ENCODE measurements at places on chromosomes 1 and 21.

- no peak for DNase-seq
Observed at GRCh38 chr1:101316256-101316655, 79.4 kb downstream of the S1PR1 start.

DNA sequence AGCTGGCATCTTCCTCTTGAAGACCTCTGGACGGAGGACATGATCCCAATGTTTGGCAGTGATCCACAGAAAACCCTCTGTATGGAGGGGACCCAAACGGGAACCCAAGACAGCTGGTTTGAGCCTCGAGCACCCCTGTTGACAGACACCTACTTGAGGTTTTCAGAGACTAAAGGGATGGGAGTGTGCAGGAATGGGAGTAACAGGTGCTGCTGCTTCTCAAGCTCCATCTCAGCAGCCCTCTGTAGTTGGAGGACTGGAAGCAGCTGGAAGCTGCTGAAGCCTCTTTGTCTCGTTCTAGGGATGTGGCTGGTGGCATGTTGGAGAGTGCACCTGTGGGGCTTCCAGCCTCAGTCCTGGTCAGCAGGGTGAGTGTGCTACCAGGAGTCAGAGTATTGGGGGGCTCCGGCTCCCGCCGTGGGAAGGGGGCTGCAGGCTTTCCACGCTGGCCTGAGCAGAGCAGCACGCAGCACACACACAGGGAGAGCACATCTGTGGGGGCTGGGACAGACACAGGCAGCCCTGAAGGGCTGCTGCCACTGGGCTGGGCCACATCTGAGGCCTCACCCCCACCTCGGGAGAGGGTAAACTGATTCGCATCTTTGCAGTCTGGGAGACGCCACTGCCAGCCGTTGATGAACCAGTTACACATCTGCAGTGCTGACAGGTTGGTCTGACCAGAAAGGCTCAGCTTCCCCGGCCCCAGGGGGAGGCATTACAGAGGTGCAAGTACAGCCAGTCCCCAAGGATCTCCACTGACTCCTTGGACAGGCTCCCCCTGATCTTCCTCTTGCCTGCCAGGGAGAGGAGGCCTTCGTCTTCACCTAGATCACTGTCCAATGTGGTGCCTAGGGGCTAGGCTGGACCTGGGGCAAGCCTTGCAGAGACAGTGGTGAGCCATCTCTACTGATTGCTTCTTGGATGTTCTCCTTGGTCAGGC, 56.6 kb downstream of the ADSS2 start:
- DNase-seq, result no peak

DNA sequence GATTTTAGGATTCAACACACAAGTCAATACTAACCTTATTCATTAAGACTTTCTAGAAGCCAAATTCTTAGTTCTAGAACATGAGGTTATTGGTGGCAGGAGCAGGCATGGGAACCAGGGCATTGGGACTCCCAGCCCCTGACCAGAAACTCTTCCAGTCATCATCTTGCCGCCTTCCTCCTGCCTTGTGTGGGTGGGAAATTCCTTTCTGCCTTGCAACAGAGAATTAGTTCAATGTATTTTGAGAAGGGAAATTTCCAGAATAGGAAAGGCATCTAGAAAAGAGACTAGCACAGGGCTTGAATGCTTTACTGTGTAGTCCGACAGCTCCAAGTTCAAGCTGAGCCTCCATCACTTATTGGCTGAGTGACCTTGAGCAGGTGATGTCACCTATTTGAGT, 8.7 kb downstream of the GRHL3 start:
- DNase-seq, result no peak

DNA sequence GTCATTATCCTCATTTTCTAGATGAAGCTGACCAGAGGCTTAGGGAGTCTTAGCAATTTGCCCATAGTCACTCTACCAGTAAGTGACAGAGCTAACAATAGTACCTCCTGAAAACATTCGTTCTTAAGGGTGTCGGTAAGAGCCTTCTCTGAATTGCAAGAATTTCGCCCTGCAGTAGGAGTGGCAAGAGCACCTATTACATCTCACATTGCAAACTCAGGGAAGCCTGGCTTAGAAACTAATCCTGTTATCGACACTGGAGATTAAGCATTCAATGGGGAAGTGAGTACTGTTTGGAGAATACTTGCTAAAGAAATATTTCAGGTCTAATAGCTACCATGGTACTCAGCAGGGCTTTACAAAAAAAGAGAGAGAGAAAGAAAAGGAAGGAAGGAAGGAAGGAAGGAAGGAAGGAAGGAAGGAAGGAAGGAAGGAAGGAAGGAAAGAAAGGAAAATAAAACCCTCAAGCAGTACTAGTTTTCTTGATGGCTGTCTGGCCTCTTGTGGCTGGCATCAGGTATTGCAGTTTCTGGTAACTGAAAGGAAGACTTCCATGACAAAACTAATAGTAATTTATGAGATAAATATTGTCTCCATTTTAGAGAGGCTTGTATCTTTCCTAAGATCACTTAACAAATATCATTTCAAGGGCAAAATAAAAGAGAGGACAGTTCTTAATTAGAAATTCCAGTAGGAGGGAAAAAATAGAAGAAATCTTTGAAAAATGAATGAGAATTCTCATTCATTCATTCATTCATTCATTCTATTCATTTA, 10.4 kb downstream of the C1orf226 start:
- no peak for DNase-seq

DNA sequence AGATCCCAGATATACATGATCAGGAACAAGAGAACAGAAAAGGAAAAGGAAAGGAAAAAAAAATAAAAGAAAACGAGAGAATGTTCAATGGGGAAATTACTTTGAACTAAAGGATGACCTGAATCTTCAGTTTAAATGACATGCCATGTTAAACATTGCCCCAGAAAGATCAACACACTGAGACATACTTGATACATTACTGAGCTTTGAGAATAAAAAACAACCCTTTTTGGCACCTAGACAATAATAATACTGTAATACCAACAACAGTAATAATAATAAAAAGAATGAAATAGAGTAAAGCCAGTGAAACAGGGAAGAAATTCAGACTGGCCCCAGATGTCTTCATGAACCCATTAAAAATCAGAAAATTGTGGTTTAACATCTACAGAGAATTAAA, 44.8 kb downstream of the CLIC6 start:
- DNase-seq, result no peak

GRCh38 chr1:9823943-9824701, at the start of gene CLSTN1:
TSS of gene CLSTN1 (minus strand) at chr1:9823965. CDS start at chr1:9823733, 232 bp downstream.
- peak; percentile 83 for DNase-seq

GRCh38 chr1:93670141-93670540, 11.5 kb downstream of the BCAR3 start:
- DNase-seq, result no peak

DNA sequence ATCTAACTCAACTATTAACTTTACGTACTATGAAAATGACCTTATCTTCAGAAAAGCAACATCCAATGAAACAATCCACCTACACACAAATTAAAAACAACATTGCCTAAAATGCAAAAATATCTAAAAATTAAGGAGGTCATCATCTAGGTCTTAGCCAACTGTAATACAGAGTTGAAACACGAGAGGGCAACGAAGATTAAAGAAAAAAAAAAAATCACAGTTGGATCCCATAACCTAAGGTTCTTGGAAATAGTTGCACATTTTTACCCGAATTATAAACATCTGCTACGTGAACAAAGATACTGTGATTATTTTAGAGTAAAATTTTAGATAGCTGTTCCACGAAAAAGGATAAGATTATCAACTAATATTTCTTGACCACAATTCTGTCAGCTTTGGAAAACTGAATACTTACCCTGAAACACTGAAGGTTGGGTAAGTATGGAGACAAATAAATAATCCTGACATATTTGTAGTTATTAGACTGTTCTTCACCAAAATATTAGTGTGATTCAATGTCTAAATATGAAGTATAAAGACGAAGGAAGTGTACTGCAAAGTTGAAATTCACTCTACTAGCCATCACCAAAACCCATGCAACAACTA, 88.0 kb upstream of the AK4 start:
- no peak for DNase-seq

GRCh38 chr1:178086766-178087165, 7.1 kb upstream of the RASAL2 start:
- DNase-seq, result no peak

- no peak for DNase-seq
Observed at GRCh38 chr1:21175670-21176581, 771 bp downstream of the EIF4G3 start.

DNA sequence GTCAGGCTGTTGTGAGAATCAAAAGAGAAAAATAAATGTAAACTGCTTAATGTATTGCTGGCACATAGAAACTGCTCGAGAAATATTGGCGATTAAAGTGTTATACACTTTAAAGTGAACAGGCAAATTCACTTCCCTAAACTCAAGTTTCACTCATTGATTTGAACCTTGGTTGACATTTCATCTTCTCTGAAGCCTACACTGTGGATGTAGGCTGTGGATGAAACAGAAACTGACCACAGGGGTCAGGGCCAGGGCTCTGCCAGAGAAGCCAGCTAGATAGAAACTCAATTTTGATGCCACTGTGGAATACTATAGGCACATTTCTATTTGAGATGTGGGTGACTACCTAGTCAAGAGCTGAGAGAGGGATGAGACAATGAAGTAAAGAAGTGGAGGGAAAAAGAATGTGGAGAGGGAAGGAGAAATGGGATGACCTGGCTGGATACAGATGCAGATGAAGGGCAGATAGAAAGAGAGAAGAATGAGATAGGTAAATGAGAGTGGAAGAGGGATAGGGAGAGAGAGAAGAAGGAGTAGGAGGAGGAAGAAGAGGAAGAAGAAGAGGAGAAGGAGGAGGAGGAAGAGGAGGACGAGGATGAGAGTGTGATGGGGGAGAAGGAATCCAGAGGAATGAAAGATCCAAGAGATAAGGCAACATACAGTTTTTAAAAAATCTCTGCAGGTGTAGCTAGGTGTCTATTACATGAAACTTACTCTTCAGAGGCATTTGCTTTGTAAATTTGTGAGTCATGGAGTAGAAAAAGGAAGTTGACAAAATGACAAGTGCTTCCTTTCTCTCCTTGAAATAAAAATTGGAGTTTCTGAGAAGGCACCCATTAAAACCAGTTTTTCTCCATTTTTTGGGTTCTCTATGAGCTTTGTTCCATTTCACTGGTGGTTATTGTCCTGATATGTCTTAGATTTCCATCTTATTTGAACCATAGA, 17.4 kb upstream of the CD1D start:
- no peak for DNase-seq

DNA sequence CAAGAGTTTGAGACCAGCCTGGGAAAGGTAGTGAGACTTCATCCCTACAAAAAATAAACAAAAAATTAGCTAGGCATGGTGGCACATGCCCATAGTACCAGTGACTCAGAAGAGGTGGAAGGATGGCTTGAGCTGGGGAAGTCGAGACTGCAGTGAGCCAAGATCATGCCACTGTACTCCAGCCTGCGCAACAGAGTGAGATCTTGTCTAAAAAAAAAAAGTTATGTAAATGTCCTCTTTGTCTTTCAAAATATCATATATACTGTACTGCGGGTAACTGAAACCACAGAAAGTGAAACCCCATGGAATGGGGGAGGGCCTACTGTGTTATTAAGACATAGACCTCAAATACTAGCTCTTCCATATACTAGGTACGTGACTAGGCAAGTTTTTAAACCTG, 20.8 kb downstream of the ACADM start:
- no peak for DNase-seq

- DNase-seq, result no peak
Observed at GRCh38 chr1:67650061-67650460, 34.9 kb upstream of the GADD45A start.

- DNase-seq, result no peak
Observed at GRCh38 chr1:19220991-19221390, 10.9 kb upstream of the UBR4 start.

DNA sequence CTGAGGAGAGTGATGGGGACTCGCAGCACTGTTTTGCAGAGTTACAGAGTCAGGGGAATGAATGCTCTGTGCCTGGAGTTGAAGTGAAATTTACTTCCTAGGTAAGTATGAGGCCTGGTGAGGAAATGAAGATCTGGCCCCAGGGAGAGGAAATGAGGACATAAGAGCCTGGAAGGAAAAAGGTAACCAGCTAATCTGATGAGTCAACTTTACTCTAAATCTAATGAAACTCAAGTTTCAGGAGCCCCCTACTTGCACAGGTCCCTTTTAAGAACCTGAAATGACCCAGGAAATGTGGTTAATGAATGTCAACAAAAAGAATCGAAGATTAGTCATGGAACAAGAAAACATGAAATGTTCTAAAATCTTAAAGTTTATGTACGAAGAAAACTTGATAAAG, 599.0 kb downstream of the AGBL4 start:
- DNase-seq, result no peak

GRCh38 chr1:236508593-236509027, 15.2 kb upstream of the LGALS8 start:
- no peak for DNase-seq

DNA sequence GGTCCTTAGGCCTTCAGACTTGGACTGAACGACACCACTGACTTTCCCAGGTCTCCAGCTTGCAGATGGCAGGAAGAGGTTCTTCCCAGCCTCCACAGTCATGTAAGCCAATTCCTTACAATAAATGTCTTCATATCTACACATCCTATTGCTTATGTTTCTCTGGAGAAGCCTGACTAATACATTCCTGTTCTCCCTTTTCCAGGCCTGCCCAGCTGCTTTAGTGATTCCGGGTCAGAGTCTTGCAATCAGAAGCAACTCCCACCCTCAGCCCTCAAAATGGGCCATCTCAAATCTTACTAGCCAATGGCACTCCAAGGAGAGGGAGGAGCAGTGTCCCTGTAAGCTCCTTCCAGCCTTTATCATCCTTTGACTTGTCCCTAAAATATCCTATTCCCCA, 16.4 kb upstream of the CPT2 start:
- DNase-seq, result no peak

DNA sequence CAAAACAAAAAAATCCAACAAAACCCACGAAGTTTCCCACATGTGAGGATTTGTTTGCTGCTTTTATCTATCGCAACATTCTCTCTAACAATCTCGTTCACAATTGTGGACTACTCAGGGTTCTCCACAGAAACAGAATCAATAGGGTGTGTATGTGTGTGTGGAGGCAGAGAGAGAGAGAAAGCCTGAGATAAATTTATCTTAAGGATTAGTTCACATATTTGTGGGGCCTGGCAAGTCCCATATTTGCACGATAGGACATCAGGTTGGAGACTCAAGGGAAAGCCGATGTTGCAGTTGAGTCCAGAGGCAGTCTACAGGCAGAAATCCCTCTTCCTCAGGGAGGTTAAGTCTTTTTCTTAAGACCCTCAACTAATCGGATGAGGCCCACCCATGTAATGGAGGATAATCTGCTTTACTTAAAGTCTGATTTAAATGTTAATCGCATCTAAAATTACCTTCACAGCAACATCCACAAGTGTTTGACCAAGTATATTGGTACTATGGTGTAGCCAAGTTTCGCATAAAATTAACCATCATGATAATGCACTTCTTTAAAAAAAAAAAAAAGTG, 31.7 kb downstream of the ADAMTS1 start:
- DNase-seq, result no peak
